Kidney tubule cell (primary cell): ENCODE measurements at places on chromosomes 4 and X.
A peak's percentile ranks its signal among the peaks of the same experiment; 100 is the strongest.

GRCh38 chr4:82934441-82934840, 33.9 kb downstream of the THAP9 start:
- no peak for DNase-seq

DNA sequence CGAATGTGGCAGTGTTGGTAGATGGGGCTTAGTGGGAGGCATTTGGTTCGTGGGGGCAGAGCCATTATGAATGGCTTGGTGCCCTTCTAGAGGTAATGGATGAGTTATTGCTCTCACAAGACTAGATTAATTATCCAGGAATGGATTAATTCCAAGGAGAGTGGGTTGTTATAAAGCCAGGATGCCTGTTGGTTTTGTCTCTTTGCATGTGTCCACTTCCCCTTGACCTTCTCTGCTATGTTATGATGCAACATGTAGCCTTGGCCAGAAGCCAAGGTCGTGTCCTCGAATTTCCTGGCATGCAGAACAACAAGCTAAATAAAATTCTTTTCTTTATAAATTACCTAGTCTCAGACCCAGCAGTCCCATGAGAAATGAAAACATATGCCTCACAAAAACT, 111.2 kb upstream of the PLS3 start:
- DNase-seq, result peak; percentile 20

DNA sequence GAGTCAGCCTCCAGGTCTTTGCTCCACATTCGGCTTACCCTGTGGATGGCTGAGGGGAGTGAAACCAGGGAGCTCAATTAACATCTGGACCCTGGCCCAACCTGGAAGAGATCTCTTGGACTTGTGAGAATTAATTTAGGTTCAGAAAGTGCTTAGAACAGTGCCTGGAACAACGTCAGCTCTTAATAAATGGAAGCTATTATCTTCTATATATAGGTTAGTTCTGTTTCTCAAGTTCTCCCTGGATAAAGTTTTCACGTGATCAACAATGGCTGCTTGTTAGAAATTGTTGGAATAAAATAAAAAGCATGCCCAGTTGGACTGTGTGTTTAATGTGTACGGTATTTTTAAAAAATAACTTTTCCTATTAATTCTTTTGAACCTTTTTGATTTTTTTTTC, 80.8 kb downstream of the TRIML1 start:
- DNase-seq, result no peak

GRCh38 chr4:80407246-80407645, 71.7 kb downstream of the CFAP299 start:
- DNase-seq, result peak; percentile 24

DNA sequence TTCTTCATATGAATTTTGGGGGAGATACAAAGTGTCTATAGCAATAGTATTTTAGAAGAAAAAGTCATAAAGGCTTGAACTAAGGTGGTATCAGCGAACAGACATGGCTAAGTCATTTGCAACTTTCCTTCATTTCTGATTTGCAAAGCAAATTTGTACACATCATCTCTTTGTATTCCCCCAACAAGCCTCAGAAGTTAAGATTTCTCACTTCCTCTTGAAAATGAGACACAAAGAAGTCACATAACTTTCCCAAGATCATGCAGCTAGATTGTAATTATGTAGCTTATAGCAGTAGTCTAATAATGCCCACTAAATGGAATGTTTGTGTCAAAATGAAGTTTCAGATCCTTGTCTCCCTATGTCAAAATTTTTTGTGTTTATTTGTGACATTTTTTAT, 709.8 kb upstream of the HS3ST1 start:
- DNase-seq, result no peak

GRCh38 chr4:5888222-5889001, 4.5 kb downstream of the CRMP1 start:
- DNase-seq, result no peak

DNA sequence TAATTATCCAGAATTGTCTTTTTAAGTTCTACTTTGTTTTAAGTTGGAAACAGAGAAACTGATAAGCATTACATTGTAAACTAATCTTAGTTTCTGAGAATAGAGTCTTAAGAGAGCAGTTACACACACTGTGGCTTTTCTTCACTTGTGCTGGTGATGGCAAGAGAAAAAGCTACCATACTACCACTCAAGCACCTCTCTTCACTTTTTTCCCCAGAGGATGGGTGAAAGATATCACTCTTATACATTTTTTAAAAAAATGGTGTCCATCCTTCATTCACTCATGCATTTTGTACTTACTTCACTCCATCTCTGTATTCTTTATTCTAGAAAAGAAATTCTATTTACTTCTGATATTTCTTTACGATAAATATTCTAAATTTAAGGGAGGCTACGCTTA, 42.5 kb upstream of the GRID2 start:
- no peak for DNase-seq

DNA sequence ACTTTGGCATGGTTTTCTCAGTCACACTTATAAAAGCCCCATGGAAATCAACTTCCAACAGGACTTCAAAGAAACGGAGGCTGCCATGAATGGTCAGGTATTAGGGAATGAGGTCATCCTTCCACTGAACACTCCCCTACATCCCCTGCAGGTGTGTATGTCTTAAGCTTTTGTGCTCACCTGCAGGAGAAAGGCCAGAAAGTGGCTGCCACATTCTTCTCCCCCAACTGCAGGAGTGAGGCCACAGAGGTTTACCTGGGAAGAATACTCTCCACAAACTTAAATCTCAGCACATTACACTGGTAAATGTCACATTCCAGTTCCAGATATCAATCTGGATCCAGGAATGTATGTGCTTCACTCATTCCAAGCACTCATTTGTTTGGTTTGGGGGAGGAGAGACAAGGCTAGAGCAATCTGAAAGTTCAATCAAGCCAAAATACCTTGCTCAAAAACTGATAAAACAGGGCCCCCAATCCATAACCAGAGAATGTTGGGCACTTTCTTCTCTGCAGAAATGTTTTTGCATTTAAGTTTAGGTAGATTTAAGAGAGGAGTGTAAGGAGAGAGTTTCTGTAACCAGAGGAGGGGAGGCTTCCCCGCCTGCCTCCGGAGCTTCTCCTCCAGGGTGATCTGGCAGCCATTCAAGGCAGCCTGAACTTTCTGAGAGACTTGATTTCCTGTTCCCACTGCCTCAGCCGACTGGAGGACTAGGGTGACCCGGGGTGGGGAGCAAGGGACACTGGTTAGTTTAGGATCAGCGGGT, 15.4 kb downstream of the FAM9C start:
- peak; percentile 67 for DNase-seq
